Activated CD4-positive, alpha-beta T cell treated with anti-CD3 and anti-CD28 coated beads for 36 hours (primary cell): ENCODE measurements at places on chromosomes 7 and 10.

GRCh38 chr7:114365791-114366190, 48.8 kb upstream of the FOXP2 start:
- DNase-seq: no peak

GRCh38 chr7:90931986-90932916, 332.0 kb upstream of the FZD1 start:
- DNase-seq: no peak

DNA sequence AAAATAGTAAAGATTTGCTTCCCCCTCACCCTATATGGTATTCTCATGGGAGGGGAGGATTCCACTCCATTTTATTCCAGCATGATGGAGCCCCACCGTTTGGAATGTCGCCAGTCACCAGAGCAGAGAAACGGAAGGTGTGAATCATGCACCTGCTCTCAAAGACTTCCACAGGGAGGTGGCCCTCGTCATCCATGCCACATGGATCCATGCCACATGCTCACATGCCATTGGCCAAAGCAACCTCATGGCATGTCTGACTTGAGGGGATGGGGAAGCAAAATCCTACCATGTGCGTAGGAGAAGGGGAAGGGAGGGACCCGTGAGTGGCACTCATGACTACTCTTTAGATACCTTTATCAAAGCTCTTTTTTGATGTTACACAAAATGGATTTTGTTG, 256.0 kb downstream of the SKAP2 start:
- DNase-seq: no peak

DNA sequence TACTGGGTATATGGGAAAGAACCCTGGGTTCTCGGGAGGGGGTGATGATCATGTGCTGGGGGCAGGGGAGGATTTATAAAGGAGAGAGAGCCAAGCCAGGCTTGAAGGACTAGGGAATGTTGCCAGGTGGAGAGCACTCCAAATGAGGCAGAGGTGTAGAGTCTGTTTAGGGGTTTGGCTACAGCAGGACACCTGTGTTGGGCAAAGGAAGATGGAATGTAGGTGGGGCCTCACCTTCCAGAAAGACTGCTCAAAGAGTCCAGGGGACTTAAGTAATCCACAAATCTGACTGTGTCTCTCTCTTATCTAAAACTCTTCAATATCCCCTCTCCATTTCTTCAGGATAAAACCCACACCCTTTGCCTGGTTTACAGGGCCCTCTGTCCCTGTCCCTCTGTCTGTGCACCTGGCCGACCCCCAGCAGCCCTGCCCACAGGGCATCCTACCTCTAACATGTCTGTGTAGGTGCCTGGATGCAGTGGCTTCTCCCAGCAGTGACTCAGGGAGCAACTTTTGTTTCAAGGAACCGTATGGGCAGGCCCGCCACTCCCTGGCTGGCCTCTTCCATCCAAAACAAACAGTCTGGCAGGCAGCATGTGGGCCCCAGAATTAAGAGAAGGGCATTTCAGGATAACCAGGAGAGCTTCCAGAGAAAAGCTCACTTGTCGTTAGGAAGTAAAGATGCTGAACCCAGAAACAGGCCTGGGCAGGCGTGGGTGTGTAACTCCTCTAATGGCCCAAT, 10.6 kb upstream of the PLEKHA1 start:
- no peak for DNase-seq

GRCh38 chr10:108567899-108568752, 1355.2 kb downstream of the XPNPEP1 start:
- no peak for DNase-seq

DNA sequence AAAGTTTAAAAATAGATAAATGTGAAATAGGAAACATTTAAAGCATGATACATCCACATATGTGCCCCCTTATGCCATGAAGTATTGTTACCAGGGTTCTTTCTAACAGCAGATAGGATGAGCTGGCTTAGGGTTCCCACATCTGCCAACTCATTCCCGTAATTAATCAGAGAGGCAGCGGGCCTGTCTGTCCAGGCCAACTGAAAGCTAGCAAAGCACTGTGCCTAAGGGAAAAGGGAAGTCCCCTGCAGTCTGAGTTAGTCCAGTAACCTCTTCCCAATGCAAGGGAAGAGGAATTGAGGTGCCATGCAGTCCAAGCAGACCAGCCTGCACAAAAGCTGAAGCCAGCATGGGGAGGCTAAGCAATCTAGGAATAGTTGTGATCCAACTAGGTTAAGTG, 18.3 kb upstream of the ZC3HAV1L start:
- DNase-seq: no peak

DNA sequence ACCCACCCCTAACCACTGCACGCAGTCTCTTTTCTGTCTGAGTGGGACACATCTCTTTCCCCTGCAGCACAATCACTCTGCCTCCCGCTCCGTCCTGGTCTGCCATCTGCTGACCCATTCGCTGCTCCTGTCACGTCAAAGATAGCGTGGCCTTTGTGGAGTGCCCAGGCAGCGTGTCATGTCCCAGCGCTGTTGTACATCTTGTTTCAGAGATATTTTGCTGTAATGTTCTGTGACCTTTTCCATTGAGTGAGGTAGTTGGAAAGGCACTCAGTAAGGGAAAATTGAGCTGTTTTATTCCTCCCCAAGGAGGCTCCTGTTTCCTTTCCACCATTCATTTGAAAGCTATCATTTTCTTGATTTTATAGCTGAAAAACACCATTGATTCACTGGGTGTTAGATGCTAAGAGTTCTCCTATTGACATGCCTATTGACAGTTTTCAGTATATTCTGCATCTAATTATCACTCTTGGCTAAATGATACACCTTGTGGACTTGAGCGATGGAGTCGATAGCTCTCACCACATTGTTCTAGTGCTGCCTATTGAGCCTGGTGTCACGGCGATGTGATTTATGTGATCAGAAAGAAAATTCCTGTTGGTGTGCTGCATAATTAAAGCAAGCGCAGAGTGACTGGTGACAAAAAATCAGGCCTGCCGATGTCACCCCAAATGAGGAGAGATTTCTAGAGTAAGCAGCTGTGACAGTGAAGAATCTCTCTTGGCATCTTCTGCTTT, 372.6 kb downstream of the LRMDA start:
- DNase-seq: no peak

GRCh38 chr7:138204982-138205298, 128.7 kb downstream of the AKR1D1 start:
- DNase-seq: no peak

DNA sequence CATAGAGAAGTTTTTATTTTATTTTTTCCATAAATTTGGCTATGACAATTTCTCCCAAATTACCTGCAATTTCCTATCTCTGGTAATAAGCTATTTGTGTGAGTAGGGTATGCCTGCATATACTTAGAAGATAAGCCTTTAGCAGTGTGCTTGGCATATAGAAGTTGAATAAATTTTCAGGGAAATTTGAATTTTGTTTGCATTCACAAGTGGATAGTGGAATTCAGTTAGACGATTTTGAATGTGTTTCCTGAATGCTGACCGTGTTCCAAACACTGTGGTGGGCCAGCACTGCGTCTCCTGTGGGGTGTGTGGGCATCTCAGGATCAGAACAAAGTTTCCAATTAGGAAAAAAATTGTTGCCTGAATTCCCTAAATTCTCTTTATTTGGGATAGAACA, 99.3 kb downstream of the PPP1R17 start:
- DNase-seq: no peak

DNA sequence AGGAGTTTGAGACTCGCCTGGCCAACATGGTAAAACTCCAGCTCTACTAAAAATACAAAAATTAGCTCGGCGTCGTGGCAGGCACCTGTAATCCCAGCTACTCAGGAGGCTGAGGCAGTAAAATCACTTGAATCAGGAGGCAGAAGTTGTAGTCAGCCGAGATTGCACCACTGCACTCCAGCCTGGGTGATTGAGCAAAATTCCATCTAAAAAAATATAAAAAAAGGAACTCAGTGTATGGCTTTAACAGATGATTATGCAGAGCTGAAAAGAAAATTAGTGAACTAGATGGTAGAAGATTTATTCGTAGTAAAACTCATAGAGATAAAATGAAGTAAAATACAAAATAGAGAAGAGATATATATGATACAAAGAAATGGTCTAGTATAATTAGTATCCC, 12.6 kb upstream of the CNOT4 start:
- no peak for DNase-seq

DNA sequence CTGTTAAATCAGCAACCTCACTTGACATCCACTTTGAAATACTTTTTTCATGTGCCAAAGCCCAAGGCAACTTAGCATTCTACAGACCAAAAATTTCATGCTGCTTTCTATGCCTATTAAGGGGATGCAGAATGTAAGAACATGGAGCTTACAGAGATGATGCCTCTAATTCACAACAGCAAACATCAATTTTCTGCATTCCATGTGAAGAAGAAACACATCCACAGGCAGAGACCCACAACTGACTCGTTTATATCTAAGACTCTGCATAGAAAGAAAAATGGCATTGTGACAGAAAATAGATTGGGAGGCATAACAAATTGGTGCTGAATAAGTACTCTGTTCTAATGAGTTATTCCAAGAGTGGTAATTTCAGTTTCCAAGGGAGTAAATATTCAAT, 107.6 kb downstream of the SGMS1 start:
- DNase-seq: no peak

DNA sequence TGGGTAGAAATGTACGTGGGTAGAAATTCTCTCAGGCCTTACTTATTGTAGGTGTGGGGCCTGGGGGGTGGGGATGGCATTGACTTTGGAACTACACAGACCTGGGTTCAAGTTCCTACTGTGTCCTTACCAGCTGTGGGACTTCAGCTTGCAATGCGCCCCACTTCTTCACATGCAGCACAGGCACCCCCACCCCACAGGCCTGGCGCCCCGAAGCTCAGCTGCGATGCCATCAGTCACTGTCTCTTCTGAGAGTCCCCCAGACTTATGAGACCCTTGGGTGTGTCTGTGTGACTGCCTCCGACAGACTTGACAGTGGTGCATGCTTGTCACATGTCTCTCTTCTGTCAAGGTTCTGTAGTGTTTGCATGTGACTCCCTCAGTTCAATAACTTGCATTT, 3.1 kb upstream of the AP5Z1 start:
- DNase-seq: no peak

GRCh38 chr10:70260734-70261133, 23.1 kb downstream of the NPFFR1 start:
- no peak for DNase-seq

DNA sequence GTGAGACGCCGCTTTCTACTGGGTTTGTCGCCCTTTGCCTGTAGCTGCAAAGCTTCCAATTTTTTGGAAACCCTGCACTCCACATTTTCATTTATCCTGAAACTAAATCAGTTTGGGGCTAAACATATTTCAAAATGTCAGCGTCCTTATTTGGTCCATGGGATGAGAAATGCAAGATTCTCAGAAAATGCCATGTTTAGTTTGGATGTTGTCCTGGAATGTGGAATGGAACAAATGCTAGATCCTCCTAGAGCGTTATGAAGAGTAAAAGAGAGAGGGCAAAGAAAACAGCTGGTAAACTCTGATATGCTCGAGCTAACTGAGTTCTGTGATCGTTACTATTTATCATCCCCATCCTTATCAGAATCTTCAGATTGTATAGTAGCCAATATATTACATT, 236.9 kb downstream of the KLF6 start:
- DNase-seq: no peak

- DNase-seq: no peak
Observed at GRCh38 chr10:123434435-123435039, 231.6 kb upstream of the GPR26 start.

DNA sequence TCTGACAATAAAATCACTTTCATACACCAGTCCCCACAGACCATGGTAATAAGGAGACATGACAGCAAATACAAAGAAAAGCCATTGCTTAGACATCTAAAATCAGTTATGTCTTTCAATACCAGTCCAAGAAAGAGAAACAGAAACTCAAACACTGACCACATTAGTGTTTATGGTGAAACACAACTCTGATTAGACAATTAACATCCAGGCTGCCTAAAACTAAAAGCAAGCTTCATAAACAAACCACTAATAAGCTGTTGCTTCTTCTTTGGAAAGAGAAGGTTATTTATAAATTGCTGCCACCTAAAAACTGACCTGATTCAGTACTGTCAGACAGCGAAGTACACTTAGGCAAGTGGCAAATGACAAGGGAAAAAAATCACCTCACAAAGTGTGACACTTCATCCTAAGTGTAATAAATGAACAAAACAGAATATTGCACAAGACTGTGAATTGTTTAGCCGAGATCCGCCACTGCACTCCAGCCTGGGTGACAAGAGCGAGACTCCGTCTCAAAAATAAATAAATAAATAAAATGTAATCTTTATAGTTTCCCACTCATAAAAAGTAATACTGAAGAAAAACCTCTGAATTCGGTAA, 277.4 kb downstream of the PARD3 start:
- no peak for DNase-seq

- DNase-seq: no peak
Observed at GRCh38 chr7:64878684-64879083, 24.4 kb upstream of the ZNF273 start.

GRCh38 chr10:34131152-34131551, 683.9 kb downstream of the PARD3 start:
- no peak for DNase-seq

DNA sequence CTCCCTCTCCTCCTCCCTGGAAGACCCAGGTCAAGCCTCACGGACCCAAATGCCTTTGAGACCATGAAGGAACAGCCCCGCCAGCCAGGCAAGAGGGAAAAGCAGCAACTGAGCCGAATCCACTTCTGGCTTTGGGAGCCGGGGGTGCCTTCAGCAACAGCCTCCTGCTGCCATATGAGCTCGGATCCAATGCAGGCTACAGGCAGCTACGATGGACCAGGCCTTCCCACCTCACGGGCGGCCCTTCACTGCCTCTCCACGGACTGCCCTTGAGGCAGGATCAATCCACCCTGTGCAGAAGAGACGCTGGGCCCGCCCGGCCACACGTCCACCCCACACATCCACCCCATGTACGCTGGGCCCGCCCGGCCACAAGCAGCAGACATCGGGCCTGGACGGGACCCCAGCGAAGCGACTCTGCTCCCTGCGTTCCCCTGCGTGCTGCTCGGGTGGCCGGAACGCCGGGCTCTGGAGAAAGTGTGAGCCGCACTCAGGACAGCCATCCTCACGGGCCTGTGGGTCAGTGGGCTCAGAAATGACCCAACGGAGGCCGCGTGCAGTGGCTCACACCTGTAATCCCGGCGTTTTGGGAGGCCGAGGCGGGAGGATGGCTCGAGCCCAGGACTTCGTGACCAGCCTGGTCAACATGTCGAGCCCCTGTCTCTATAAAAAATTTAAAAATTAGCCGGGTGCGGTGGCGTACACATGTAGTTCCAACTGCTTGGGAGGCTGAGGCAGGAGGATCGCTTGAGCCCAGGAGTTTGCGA, 82.0 kb downstream of the FOXL3 start:
- peak; percentile 16 for DNase-seq

GRCh38 chr7:104017001-104017400, 27.5 kb upstream of the RELN start:
- no peak for DNase-seq

- DNase-seq: no peak
Observed at GRCh38 chr7:4837041-4837802, 24.6 kb downstream of the PAPOLB start.

- DNase-seq: no peak
Observed at GRCh38 chr7:94250124-94250523, 144.6 kb upstream of the COL1A2 start.

GRCh38 chr7:100190048-100190711, 12.5 kb downstream of the STAG3 start:
- DNase-seq: no peak

- DNase-seq: no peak
Observed at GRCh38 chr10:62830679-62831078, 14.5 kb upstream of the EGR2 start.

- peak; percentile 15 for DNase-seq
Observed at GRCh38 chr7:142587578-142588191, 161.6 kb upstream of the PRSS1 start.
